HFF-Myc (cell line): ENCODE measurements at places on chromosomes 6 and 20.

DNA sequence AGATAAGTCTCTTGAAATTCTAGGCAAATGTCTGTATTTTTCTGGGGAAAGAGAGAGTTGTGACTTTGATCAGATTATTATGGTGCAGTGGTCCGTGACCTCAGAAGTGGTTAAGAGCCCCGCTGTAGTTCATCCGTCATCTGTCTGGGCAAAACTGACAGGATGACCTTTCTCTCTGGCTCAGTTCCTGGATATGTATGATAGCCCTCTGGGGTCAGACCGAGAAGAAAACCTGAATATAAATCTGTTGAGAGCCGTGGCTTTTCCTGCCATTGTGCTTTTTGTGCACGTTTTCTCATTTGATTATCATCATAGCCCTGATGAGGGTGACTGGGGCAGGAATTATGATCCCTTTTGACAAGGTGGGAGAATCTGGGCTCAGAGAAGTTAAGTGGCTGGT lies 26.5 kb downstream of the GHRH start:
- no peak for DNase-seq

DNA sequence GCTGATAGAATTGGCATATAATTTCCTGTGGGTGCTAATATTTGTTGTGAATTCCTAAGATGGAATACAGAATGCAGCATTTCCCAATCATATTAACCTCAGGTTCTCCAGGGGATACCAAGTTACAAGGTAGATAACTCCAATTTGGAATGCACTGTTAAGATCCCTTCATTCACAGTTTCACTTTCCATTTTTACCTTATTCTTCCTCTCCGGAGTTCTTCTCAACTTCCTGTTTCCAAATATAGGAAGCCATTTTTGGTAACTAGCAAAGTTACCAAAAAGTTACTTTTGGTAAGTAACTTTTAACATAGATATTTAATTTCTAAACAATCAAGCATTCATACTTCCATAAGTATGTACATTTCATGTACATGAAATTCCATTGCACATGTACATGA lies 63.5 kb upstream of the PHACTR2 start:
- DNase-seq, result no peak

- no peak for DNase-seq
These were observed 19.2 kb upstream of the ZSCAN9 start for GRCh38 chr6:28205879-28206278.

- no peak for DNase-seq
These were observed 41.3 kb upstream of the LOC128125822 start for GRCh38 chr6:63530991-63531390.

DNA sequence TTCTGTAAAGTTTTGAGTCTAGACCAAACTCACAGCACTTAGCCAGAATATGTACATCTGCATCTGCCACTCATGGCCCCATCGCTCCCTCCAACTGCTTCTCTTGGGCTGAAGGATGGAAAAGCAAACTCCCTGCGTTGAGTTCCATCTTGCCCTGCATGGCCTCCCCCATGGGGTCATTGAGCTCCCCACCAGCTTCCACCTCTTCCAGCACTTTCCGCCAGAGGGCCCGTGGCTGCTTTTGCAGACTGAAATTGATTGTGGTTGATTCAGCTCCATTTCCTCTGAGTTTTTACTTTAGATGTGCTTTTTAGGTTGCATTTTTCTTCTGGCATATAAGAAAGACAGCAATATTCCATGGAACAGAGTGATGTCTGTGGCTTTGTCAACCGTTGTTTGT lies 263.1 kb downstream of the ESR1 start:
- DNase-seq, result no peak

- no peak for DNase-seq
These were observed 579.8 kb upstream of the AGPAT4 start for GRCh38 chr6:161853657-161854056.

- DNase-seq, result no peak
These were observed 40.0 kb downstream of the IRF4 start for GRCh38 chr6:431504-431903.

DNA sequence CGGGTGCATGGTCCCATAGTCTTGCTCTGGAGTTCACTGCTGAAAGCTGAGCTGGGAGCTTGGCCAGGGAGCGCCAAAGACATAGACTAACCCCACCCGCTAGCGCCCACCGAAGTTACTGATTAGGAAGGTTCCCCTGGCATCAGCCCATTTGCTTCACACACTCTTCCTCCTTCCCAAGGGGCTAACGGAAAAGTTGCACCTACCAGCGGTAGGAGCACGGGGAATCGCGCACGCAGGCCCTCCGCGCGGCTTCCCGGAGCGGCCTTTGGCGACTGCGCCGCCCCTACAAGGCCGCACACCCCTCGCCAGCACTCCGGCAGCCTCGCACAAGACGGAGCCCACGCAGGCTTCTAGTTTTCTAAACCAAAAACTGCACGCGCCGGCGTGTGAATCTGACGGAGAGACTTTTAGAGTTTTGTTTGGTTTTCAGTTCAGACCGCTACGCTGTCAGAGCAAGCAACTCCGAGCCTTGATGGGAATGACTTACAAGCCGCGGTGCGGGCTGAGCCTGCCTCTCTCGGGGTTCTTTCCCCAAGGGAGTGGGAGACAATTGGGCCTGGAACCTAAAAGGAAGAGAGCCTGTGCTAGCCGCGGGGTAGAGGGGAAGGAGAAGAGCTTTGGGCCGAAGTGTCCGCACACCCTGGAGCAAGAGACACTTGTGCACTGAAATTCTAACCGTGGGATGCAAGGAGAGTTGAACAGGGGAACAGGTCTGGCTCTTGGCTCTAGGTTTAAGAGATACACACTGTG lies 891 bp upstream of the POU3F2 start:
- DNase-seq, result no peak

GRCh38 chr6:36120018-36120417 lies 10.3 kb upstream of the MAPK13 start:
- DNase-seq, result no peak
